Hepatic stellate cell (primary cell): ENCODE measurements at places on chromosomes 2 and 18.

GRCh38 chr2:26523750-26524149, 45.8 kb upstream of the OTOF start:
- no peak for DNase-seq

GRCh38 chr2:95062242-95063085, 37.0 kb downstream of the MAL start:
- no peak for DNase-seq

- no peak for DNase-seq
Observed at GRCh38 chr2:190846746-190847145, 33.9 kb upstream of the GLS start.

GRCh38 chr18:10315522-10315921, 138.9 kb upstream of the APCDD1 start:
- DNase-seq, result no peak

DNA sequence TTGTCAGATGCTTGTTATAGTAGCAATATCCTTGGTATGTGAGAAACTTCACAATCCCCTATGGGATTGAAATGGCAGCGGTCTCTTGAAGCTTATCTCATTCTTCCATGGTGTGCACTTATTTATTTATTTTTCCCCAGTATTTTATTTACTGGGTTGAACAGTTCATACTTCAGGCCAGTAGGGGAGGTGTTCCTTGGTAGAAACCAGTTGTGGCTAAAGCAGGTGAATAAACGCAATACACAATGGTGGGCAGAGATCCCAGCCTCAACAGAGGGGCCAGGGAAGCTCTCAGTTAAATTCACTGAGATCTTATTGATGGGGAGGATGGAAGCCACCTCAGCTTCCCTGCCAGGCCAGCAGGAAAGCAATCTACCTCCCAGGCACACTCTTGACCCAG, 93.7 kb upstream of the SRD5A2 start:
- no peak for DNase-seq
